Sciatic nerve (tissue), 2 donors: ENCODE measurements at places on chromosomes 16 and 17. TPM values are rescaled to one million over a fixed set of nuclear protein-coding genes. Genes with fewer than 3 reads are reported as not detected.

The EPN3 gene
- 0.27 TPM for total RNA-seq

GRCh38 chr16:17748044-17748719, 277.4 kb upstream of the XYLT1 start:
- no peak for DNase-seq

The APOH gene
- total RNA-seq = not detected

The ITGA2B gene
- total RNA-seq = 6.2 TPM

DNA sequence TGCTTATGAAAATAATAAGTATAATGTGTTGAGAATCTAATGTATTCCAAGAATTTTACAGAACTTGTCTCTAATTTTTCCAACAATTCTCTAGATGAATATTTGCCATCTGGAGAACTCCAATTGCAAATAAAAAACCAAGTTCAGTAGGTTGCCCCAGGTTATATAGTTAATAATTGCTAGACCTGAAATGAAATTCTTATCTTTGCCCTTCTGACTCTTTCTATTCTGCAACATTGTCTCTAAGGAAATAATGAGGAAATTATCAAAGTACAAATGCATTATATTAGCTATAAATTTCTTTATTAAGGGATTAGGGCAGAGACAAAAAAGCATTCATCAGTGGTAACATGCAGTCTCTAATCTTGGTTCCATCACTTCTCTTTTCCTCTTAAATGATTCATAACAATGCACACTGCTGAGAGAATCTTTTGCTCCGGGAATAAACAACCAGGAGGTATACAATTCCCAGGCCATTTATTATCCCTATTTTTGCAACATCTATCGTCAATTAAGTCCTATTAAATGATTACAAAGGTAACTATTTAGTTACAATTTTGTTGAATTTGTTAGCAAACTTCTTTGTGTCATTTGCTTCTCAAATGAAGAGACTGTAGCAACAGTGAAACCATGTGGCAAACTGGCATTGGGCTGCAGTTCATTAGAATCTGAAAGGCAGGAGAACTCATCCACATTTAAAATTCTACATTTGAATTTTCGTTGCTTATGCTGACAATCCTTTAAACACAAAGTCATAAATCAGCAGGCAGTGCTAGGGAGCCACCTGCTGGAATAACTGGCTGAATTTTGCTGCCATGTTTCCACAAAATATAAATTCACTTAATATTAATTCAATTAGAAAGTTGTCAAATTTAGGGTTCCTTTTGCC, 349.6 kb downstream of the KIF2B start:
- DNase-seq = no peak

- no peak for DNase-seq
Observed at GRCh38 chr17:74780443-74781238, 4.5 kb upstream of the NAT9 start.
